CD8-positive, alpha-beta memory T cell (primary cell): ENCODE measurements at places on chromosomes 5 and 9. TPM values are rescaled to one million over a fixed set of nuclear protein-coding genes. Genes with fewer than 3 reads are reported as not detected.

DNA sequence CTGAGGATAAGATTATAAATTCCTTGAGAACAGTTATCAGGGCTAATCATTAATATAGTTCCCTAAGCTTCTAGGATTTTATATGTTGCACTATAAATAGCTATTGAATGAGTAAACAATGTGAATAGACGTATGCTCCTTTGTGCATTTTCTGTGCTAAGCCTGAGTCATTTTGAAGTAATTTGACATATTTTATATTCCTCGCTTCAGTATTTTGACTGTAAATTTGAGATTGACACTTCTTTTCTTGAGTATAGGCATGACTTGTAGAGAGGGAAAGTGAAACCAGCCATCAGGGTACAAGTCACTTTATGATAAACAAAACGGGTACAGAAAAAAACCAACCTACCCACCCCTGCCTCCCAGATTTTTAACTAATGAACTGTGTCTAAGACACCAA, 367.7 kb upstream of the PRR16 start:
- H3K4me3 ChIP-seq, result no peak overlapping the region
- no peaks in the 10 kb centered on the region for H3K4me1 ChIP-seq
- no peak for DNase-seq
- no peaks in the 10 kb centered on the region for H3K27me3 ChIP-seq
- no peak overlapping the region for H3K27ac ChIP-seq
- no peaks in the 10 kb centered on the region for H3K36me3 ChIP-seq

The CD72 gene
- 6.5 TPM for total RNA-seq

The PCDHA4 gene
- total RNA-seq, result not detected

DNA sequence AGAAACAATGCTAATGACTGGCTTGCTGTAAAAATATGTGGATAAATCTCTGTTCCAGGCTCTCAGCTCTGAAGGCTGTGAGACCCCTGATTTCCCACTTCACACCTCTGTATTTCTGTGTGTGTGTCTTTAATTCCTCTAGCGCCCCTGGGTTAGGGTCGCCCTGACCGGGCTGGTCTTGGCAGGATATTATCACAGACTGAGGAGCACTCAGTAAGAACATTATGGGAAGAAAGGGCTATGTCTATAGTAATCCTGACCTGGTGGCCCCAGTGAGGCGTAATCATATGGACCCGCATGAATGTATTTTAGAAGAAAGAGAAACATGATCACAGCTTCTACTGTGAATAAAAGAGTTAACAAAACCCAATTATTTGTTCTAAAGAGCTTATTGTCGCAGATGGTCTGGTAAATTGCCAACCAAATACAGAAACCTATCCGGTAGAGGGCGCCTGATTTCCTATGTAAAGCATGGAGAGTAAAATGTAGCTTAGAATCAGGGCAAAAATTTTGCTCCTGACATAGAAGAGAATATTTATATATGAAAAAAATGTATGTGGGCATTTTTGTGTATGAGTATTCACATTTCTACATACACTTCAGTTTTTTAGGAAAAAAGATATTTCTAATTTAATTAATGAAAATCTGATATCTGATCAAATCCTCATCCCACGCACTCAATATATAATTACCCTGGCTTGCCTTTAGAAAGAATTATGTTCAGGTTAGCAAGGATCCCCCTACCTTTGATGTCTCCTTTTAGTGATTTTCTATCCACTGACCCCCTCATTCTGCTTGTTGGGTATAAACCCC, 5.8 kb upstream of the IFNA1 start:
- H3K27ac ChIP-seq, result no peak overlapping the region
- peak; percentile 58 for DNase-seq
- no peaks in the 10 kb centered on the region for H3K36me3 ChIP-seq
- no peak overlapping the region for H3K4me3 ChIP-seq
- H3K4me1 ChIP-seq, result no peaks in the 10 kb centered on the region

DNA sequence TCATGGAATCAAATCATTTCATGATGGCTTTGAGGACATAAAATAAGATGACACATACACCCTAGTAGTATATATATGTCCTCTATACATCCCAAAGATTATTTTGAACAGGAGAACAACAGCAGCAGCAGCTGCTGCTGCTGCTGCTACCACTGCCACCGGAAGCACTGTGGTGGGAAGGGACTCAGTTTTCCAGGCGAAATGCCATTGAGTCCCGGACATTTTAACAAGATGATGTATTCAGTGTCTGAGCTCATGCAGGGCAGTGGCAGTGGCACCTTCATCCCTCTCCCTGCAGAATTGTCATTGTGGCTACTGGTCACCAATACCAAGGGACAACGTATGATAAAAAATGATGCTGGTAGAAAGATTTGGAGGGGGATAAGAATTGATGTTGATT, 151.3 kb downstream of the CHSY3 start:
- no peaks in the 10 kb centered on the region for H3K36me3 ChIP-seq
- H3K27me3 ChIP-seq, result no peaks in the 10 kb centered on the region
- no peak for DNase-seq
- no peaks in the 10 kb centered on the region for H3K4me1 ChIP-seq
- no peak overlapping the region for H3K27ac ChIP-seq

GRCh38 chr5:127353796-127354195, 63.2 kb downstream of the MEGF10 start:
- no peak for DNase-seq
- no peak overlapping the region for H3K27ac ChIP-seq
- H3K4me3 ChIP-seq, result no peak overlapping the region
- no peaks in the 10 kb centered on the region for H3K4me1 ChIP-seq

The SPINK6 gene
- total RNA-seq, result not detected

DNA sequence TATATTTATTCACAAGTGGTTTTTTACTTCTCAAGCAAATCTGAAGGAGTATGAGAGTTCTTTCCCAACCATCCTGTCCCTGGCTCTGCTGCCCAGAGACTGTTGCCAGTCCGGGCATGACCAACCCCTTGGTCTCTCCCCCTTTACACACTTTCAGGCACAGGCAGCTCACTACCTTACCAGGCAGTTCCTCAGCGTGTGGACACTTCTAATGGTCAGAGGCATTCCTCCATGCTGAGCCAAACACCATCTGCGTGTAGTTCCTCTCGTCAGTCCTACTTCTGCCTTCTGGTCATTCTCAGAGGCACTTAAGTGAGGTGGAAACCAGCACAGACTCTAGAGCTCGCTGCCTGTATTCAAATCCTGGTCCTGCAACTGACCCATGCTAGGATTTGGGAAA, 56.1 kb downstream of the TSTD2 start:
- H3K27ac ChIP-seq, result no peak overlapping the region
- H3K36me3 ChIP-seq, result no peaks in the 10 kb centered on the region
- no peak overlapping the region for H3K4me3 ChIP-seq
- DNase-seq, result no peak
- no peaks in the 10 kb centered on the region for H3K27me3 ChIP-seq

DNA sequence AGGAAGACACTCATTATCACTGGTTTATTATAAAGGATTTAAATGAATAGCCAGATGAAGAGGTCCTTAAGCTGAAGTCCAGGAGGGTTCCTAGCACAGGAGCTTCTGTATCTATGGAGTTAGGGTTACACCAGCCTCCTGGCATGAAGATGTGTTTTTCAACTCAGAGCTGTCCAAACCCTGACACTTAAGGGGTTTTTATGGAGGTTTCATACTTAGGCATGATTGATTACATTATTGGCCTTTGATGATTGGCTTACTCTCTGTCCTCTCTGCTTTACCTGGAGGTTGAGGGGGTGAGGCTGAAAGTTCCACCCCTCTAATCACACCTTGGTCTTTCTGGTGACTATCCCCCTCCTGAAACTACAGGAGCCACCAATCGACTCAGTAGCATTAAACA, 84.9 kb upstream of the ZNF169 start:
- H3K27me3 ChIP-seq, result no peaks in the 10 kb centered on the region
- no peak for DNase-seq
- H3K36me3 ChIP-seq, result peaks cover 29% of the 10 kb centered on the region
- no peak overlapping the region for H3K4me3 ChIP-seq
- no peak overlapping the region for H3K27ac ChIP-seq

GRCh38 chr5:95027151-95027721, 257.7 kb downstream of the MCTP1 start:
- no peak for DNase-seq
- no peaks in the 10 kb centered on the region for H3K27me3 ChIP-seq
- H3K4me3 ChIP-seq, result no peak overlapping the region
- no peaks in the 10 kb centered on the region for H3K36me3 ChIP-seq
- H3K27ac ChIP-seq, result no peak overlapping the region

The RAB3C gene
- not detected for total RNA-seq

The ARHGEF28 gene
- 0.28 TPM for total RNA-seq

DNA sequence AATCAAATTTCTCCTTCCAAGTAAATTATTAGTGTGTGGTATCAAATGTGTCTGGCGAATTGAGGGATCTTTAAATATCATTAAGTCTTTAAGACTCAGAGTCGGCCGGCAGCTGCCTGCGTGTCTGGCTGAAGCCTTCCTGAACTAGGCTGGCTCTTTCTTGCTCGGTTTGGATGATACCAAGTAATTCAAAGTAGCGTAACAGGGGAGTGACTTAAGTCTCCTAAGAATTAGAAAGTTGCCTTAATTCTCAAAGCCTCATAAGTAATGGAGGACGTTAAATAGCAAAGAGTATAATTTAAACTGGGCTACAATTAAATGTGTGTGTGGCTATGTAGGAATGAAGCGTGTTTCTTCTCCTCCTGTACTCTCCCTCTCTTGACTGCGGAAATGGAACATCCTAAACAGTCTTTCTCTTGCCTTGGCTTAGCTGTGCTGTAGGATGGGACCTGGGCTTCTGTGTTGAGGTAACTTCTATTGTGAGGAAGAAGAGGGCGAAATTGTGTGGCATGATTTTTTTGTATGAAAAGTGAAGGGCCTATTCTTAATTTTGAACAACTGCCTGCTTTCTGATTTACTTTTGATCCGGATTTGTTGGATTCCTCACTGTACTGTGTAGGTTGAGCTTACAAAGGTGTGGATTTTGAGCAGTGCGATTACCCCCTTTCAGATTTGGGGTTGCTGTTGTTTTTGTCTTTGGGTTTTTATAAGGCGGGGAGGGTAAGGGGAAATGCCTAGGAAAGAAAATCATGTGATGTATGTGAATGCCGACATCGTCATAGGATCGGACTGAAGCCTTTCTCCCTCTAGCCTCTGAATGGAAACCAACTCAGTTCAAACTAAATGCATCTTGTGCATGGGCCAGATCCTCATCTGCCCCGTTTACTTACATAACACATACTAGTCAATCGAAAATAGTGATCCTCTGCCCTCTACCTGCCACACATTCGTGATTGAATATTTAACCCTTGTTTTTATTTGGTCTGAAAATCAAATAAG, 29.9 kb downstream of the CPEB4 start:
- peak overlapping the region; percentile 71 for H3K27ac ChIP-seq
- peak overlapping the region; percentile 66 for H3K4me3 ChIP-seq
- H3K27me3 ChIP-seq, result no peaks in the 10 kb centered on the region
- H3K4me1 ChIP-seq, result peaks cover 11% of the 10 kb centered on the region
- no peaks in the 10 kb centered on the region for H3K36me3 ChIP-seq

DNA sequence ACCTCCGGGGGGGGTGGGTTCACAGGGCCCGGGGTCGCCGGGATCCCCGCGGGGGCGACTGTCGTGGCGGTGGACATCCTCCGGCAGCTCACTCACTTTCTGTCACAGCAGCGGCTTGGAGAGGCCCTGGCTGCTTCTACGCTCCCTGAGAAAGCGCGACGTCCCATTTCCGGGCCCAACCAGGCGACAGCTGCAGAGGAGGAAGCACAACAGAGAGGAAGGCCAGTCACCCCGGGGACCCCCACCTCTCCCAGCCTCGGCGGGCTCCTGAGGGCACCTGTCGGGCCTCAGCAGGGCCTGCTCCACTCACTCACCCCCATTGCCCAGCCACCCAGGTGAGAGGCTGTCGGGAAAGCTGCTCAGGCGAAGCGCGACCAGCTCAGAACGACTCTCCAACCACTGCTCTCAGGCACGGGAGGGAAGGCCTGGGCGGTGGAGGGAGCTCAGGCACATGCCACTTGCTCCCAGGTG, 14.4 kb downstream of the BRD3 start:
- no peaks in the 10 kb centered on the region for H3K4me1 ChIP-seq
- no peak for DNase-seq
- H3K36me3 ChIP-seq, result peaks cover 9% of the 10 kb centered on the region
- no peaks in the 10 kb centered on the region for H3K27me3 ChIP-seq
- H3K27ac ChIP-seq, result no peak overlapping the region
- no peak overlapping the region for H3K4me3 ChIP-seq

- no peak overlapping the region for H3K27ac ChIP-seq
- H3K36me3 ChIP-seq, result no peaks in the 10 kb centered on the region
- DNase-seq, result no peak
- H3K27me3 ChIP-seq, result no peaks in the 10 kb centered on the region
Observed at GRCh38 chr9:115134941-115135340, 17.0 kb upstream of the TNC start.

GRCh38 chr5:155959082-155959481, 367.9 kb upstream of the SGCD start:
- H3K36me3 ChIP-seq, result no peaks in the 10 kb centered on the region
- no peaks in the 10 kb centered on the region for H3K27me3 ChIP-seq
- no peak overlapping the region for H3K27ac ChIP-seq
- DNase-seq, result no peak
- no peaks in the 10 kb centered on the region for H3K4me1 ChIP-seq

DNA sequence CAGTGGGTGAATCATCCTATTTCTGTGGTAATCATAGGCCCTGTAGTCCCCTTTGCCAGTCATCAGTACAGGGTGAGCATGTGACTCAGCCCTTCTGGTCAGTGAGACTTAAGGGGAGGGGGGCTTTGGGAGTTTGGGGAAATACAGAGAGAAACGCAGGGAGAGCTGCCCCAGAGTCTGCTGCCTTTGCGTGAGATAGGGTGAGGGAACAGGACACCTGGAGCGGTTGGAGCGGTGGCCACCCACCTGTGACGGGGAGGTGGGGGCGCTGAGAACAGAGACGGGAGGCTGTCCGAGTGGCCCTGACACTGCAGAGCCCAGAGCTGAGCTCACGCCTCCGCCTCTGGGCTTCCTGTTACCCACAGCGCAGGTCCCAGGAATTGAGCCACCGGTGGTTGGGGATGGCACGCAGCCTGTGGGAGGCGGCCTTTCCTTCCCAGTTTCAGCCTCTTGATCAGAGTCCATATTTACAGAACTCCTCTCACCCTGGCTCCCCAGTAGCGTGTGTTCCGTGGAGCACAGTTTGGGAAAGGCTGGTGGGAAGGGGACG, 92.0 kb upstream of the ERCC6L2 start:
- H3K27me3 ChIP-seq, result no peaks in the 10 kb centered on the region
- no peak overlapping the region for H3K27ac ChIP-seq
- no peaks in the 10 kb centered on the region for H3K4me1 ChIP-seq
- DNase-seq, result no peak
- H3K36me3 ChIP-seq, result no peaks in the 10 kb centered on the region
- H3K4me3 ChIP-seq, result no peak overlapping the region

DNA sequence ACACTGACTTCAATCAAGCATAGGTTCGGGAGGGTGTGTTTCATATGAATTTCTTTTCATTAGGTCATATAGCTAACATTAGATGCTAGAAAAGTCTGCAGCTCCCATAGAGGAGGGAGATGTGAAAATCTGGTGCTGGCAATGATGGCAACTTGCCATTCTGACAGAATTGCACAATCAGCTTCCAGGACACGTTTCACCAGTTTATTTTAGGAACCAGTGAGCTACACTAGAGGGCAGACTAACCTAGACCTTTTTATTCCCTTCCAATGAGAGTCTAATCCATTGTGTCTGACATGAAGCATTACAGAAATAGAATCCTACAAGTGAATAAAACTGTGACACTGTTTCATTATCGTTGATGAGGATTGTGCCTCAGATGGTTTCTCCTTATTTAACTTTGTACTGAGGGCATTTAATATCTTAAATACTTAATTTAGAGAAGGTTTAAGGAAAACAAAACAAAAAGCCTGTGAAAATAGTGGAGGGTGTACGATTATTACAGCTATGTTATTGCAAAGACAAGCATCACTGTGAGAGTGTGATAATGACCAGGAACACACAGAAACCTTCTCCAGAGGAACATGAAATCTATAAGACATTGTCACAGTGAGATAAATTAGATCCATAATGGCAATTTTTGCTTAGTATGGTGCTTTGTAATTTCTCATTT, 363.3 kb upstream of the RPS23 start:
- DNase-seq, result peak; percentile 3
- H3K36me3 ChIP-seq, result no peaks in the 10 kb centered on the region
- H3K4me1 ChIP-seq, result no peaks in the 10 kb centered on the region
- H3K4me3 ChIP-seq, result no peak overlapping the region
